ENCODE measurements at places on chromosomes 5 and 9. TPM values are rescaled to one million over a fixed set of nuclear protein-coding genes. Genes with fewer than 3 reads are reported as not detected.

The TMOD1 gene
- total RNA-seq, result 7.0 TPM

DNA sequence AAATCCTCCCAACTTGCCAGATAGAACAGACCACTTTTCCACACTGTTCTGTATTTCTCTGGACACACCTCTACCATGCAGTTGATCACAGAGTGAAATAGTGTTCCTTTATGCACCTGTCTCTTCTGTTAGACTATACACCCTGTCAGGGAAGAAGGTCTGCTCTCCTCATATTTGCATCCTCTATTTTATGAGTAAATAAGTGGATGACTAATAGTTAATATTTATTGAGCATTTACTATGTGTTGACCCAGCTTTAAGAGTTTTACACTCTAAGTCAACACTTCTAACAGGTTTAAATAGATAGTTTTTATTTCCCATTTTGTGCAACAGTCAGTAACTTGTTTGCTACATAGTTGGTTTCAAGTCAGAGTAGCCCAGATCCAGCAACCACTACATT, 452.8 kb upstream of the MPDZ start:
- DNase-seq, result no peak

- DNase-seq, result no peak
Observed at GRCh38 chr5:137587919-137588318, 88.8 kb upstream of the SPOCK1 start.

DNA sequence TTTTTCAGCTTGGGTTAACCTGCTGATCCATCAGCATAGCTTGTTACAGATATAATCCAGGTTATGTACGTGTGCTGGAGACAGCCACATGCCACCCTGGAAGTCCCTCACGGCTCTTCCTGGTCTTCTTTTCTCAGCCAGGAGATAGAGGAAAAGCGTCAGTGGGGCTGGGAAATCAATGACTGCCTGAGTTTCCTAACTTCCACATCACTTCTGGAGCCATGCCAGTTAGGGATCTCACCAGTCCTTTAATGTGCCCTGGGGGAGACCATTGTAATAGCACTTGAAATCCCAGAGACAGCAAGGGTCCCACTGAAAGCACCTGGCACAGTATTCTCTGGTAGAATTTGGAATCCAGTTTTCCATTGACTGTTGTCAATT, 29.2 kb downstream of the ANXA2R start:
- DNase-seq, result no peak

DNA sequence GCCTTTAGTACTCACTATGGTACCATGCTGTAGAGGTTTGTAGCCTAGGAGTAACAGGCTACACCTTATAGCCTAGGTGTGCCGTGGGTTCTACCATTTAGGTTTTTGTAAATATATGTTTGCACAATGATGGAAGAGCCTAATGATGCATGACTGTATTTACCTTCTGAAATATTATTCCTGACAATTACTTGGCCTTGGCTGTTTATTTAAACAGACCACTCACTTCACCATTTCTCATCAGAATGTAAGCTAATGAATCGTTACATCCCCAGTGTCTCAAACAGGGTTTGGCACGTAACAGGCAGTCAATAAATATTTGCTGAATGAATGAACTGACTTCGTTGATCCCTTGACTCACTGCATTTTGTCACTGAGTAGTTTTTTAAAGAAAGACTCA, 93.1 kb downstream of the MED27 start:
- no peak for DNase-seq
